ENCODE measurements at places on chromosomes 3 and 15. TPM values are rescaled to one million over a fixed set of nuclear protein-coding genes. Genes with fewer than 3 reads are reported as not detected.
A peak's percentile ranks its signal among the peaks of the same experiment; 100 is the strongest.

DNA sequence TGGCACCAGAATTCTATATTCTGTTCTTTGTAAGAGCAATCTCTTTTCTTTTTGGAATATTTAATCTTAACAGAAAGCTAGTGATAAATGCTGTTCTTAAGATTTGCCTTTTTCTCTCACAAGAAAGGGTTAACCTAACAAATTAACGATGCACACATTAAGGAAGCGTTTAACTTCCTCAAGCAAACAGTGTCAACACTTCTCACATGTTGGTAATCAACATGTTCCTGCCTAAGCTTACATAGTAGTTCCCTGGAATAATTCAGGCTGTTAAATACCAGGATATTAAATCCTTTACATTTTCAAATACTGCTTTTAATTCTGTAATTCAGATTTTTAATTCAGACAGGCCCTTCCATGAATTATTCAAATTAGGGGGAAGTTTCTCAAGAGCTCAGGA lies 67.4 kb upstream of the RPL35A start:
- H3K36me3 ChIP-seq: no peaks in the 10 kb centered on the region
- no peak overlapping the region for H3K27ac ChIP-seq
- H3K27me3 ChIP-seq: no peaks in the 10 kb centered on the region
- DNase-seq: no peak
- no peak overlapping the region for H3K4me3 ChIP-seq
- no peaks in the 10 kb centered on the region for H3K4me1 ChIP-seq

Gene RNU5B-1
- total RNA-seq: not detected

Gene EPHA6
- total RNA-seq: 3.7 TPM

GRCh38 chr3:123383091-123384053 lies 65.5 kb downstream of the ADCY5 start:
- peak overlapping the region; percentile 62 for H3K27ac ChIP-seq
- no peak for DNase-seq
- no peaks in the 10 kb centered on the region for H3K4me1 ChIP-seq
- no peaks in the 10 kb centered on the region for H3K27me3 ChIP-seq

Gene PAQR5
- 0.17 TPM for total RNA-seq

- H3K36me3 ChIP-seq: no peaks in the 10 kb centered on the region
- DNase-seq: no peak
- H3K4me3 ChIP-seq: no peak overlapping the region
- H3K4me1 ChIP-seq: no peaks in the 10 kb centered on the region
- H3K27ac ChIP-seq: no peak overlapping the region
- no peaks in the 10 kb centered on the region for H3K27me3 ChIP-seq
Observed at GRCh38 chr3:170410428-170411029, 8.1 kb upstream of the CLDN11 start.

- H3K27me3 ChIP-seq: no peaks in the 10 kb centered on the region
- H3K4me1 ChIP-seq: no peaks in the 10 kb centered on the region
- no peaks in the 10 kb centered on the region for H3K36me3 ChIP-seq
- H3K4me3 ChIP-seq: no peak overlapping the region
- H3K27ac ChIP-seq: no peak overlapping the region
Observed at GRCh38 chr3:171168086-171168485, 141.6 kb upstream of the SLC2A2 start.

- H3K27ac ChIP-seq: no peak overlapping the region
- H3K27me3 ChIP-seq: no peaks in the 10 kb centered on the region
- H3K4me3 ChIP-seq: no peak overlapping the region
- no peak for DNase-seq
- H3K4me1 ChIP-seq: no peaks in the 10 kb centered on the region
Observed at GRCh38 chr3:129413687-129414506, 14.5 kb downstream of the EFCAB12 start.

Gene ANKRD34C
- not detected for total RNA-seq

DNA sequence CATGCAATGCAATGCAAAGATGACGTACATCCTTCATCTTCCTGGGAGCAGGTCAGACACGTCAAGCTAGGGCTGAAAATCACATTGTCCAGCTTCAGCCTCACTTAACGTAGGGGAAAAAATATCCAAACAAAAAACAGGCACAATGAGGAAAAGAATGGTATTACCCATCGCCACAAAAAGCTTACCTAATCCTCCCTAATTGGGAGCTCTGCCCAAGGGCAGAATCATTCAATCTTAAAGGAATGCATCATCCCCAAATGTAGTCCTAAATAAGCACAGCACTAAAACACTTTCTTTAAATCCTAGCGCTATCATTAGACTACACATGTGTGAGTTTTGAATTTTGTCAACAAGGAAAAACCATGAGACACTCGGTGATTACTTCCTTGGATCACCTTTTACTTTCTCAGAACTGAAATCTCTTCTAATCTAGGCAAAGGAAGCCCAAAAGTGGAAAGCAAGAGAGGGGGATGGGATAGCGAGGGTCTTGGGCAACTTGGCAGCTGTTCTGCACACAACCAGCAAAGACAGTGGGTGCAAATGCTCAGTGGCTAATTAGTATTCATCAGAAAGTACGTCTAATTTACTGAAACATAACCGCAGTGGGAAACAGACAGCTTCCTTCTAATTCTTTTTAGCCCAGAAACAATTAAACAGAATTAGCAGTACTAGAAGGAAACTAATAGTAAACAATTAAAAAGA lies 87.4 kb downstream of the ADAMTS9 start:
- H3K4me3 ChIP-seq: no peak overlapping the region
- peaks cover 6% of the 10 kb centered on the region for H3K36me3 ChIP-seq
- H3K4me1 ChIP-seq: no peaks in the 10 kb centered on the region
- DNase-seq: no peak

Gene EFCAB12
- total RNA-seq: 13.7 TPM
